ENCODE measurements at places on chromosomes 6 and 20.

GRCh38 chr6:108027056-108027455, 47.5 kb downstream of the OSTM1 start:
- DNase-seq = no peak

- no peak for DNase-seq
Observed at GRCh38 chr6:17250237-17250636, 30.9 kb upstream of the RBM24 start.

DNA sequence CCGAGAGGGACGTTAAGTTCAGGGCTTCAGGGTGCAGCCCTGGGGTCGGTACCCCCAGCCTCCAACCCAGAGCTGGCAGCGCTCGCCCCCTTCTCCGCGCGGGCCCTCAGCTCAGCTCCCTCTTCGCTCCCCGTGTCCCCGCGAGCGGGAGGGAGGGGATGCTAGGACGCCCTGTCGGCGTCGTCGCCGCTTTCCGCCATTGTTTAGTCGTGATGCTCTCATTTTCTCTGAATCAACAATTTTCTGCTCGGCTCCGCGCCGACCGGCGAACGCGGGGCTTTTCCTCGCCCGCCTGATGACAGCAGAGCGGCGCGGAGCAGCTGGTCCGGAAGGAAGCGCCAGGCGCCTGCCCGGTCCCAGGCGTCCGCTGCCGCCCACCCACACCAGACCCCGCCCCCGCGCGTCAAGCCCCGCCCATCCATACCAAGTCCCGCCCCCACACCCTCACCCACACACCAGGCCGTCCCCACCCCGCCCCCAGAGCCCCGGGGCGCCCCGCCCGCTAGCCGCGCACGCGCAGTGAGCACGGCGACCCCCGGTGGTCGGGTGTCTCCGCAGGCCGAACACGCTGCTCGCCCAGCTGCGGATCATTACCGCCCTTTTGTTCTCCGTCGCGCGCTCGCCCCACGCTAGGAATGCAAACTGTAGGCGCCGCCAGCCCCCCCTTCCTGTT, 50.1 kb upstream of the SLC32A1 start:
- DNase-seq = peak; percentile 56

DNA sequence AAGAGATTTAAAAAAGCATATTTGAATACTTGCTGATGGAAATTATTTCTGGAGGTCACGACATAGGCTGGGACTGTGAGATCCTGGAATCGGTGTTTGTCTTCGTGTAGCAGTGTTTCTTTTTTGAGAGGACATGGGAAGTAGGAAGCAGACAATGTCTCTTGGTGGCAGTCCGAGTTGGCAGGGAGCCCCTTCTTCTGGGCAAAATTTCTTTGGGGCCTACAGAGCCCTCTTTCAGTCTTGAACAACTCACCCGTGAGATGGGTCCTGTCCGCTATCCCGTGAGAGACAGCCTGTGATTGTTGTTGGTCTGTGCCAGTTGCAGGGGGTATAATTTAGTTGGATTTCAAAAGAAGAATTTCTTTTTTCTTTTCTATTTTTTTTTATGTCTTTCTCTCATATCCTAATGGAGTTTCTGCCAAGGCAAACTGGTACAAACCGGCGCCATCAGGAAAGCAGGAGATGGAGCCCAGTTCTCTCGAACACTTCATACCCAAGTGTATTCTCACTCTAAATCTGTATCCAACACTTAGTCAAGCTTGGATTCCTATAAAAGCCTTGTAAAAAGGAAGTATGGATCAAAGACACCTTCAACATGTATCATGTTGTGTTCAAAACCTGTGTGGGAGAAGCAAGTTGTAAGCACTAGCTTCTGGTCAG, 785.1 kb downstream of the MAFB start:
- DNase-seq = no peak

DNA sequence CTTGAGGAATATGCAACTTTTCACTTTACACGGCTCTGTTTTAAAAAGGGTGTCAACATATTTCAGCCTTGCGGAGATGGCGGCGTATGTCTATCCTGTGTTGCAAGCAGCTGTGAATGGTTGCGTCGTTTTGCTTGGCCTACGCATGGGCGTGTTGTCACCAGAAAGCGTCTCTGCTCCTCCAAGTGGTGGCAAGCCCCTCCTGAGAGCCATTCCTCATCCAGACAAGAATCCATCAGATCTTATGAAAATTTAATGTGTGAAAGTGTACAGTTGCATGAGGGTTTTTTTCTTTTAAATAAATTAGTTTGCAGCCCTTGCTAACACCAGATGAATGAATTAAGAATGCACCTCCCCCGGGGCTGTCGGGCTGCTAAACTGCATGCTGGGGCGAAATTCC, 114.4 kb downstream of the PHACTR3 start:
- no peak for DNase-seq

- DNase-seq = no peak
Observed at GRCh38 chr6:137765059-137765458, 102.0 kb upstream of the TNFAIP3 start.

- no peak for DNase-seq
Observed at GRCh38 chr6:152154559-152155356, 347.3 kb downstream of the ESR1 start.

DNA sequence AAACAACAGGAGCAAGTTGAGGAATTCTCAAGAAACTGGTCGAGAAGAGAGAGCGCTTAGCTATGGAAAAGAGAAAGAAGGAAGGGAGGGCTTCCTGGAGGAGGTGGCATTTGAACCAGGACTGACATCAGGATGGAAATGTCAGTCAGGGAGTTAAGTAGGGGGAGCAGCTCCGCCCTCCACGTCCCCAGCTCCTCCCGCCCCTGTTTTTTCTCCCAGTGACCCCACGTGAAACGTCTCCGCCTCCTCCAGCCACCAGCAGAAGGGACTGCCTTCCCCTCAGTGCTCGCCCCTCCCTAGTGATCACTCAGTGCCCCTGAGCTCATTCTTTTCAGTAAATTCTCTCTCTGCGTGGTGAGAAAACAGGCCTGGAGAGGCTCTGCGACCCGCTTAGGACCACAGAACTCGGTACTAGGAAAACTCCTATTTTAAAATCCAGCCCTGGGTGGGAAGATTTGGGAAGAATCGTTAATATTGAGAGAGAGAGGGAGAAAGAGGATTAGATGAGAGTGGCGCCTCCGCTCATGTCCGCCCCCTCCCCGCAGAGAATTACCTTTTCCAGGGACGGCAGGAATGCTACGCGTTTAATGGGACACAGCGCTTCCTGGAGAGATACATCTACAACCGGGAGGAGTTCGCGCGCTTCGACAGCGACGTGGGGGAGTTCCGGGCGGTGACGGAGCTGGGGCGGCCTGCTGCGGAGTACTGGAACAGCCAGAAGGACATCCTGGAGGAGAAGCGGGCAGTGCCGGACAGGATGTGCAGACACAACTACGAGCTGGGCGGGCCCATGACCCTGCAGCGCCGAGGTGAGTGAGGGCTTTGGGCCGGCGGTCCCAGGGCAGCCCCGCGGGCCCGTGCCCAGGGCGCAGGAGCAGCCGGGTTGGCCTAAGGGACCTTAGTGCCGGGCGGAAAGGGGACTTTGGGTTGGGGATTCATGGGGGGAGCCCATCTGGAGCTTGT, 4.6 kb downstream of the HLA-DPB1 start:
- no peak for DNase-seq

- DNase-seq = no peak
Observed at GRCh38 chr20:62764156-62764935, 31.9 kb upstream of the MRGBP start.

GRCh38 chr6:154341871-154342270, 14.7 kb downstream of the IPCEF1 start:
- no peak for DNase-seq

- DNase-seq = no peak
Observed at GRCh38 chr20:35014537-35014936, 58.9 kb downstream of the MYH7B start.

- DNase-seq = no peak
Observed at GRCh38 chr6:108492131-108492766, 68.5 kb upstream of the FOXO3 start.

- DNase-seq = no peak
Observed at GRCh38 chr6:157216570-157216969, 106.7 kb downstream of the TMEM242 start.

DNA sequence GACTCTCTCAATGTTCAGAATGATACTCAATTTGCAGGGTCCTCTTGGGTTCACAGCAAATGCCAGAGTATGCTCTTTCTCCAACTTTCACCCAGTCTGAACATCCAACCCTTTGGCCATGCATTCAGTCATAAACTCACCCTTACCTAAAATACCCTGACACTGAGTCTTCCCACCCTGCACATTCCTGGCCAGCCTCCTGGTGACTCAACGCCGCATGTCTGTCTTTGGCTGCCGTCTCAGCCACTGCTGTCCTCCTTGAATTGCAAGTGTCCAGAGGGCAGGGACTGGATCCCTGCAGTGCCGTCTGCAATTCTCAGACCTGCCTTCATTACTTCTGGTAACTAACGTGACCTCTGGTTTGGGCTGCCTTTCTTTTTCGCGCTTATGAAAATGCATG, 593.4 kb downstream of the QKI start:
- no peak for DNase-seq

DNA sequence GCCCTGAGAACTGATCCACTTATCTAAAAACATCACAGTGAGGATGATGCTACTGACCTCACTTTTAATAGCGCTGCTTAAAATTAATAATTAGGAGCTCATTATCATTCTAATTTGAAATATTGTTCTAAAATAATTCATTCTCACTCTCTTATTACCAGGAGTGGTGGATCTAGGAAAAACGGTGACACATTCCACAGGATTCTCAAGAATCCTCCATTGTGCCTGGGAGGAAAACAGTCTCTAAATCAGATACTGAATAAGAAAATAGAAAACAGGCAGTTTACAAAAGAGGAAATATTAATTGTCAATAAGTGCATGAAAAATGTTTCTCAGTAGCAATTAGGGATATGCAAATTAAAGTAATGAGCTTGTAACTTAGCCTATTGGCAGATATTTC, 187.4 kb downstream of the TENT5A start:
- DNase-seq = no peak

- DNase-seq = no peak
Observed at GRCh38 chr6:142851601-142852000, 93.4 kb downstream of the HIVEP2 start.

DNA sequence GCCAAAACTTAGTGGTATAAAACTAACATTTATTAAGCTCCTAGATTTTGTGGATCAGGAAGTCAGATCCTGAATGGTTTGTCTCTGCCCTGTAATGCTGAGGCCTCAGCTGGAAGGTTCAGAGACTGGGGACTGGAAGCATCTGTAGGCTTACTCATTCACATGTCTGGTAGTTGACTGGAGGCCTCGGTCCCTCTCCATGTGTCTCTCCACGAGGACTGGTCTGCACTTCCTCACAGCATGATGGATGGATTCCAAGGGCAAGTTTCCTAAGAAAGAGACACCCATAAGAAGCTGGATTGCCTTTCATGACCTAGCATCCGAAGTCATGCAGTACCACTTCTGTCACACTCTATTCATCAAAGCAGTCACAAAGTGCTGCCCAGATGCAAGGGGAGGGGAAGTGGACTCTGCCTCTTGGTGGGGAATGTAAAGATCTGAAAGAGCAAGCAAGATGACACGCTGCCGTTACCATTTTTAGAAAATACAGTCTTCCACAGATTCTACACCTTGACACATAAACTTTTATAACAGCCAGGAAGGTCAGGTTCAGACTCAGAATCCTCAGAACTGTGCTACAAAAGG, 17.2 kb upstream of the MDGA1 start:
- DNase-seq = no peak

DNA sequence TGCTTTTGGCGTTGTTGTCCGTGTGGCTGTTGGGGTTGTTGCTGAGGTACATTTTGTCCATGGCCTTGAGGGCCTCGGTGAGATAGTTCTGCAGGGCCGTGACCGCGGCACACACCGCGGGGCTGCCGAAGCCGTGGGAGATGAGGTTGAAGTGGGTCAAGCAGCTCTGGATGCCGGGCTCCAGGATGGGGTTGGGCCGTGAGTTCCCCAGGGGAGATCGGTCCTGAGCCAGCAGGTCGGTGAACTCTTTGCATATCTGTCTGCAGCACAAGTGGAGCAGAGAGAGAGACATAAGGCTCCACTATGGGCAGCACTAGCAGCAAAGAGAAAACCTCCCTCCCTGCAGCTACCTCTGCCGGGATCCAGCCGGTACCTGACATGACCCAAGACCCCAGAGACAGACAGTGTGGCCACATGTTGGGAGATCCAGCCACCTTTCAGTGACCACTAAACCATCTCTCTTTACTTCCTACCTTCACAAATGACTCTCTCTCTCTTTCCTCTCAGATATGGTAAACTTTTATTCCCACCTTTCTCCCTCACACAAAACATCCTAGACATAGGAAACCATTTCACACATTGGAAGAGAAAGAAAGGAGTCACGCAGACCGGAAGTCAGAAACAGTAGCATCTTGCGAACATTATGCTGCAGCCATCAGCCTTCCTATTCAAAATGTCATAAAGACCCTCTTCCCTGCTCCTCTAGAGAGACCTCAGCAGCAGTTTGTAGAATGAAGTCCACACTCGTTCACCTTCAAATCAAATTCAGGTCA, 16.2 kb downstream of the TFAP2A start:
- DNase-seq = no peak

GRCh38 chr6:131096786-131097185, 33.7 kb upstream of the EPB41L2 start:
- no peak for DNase-seq

- DNase-seq = no peak
Observed at GRCh38 chr6:139058029-139058428, 29.5 kb downstream of the ABRACL start.

DNA sequence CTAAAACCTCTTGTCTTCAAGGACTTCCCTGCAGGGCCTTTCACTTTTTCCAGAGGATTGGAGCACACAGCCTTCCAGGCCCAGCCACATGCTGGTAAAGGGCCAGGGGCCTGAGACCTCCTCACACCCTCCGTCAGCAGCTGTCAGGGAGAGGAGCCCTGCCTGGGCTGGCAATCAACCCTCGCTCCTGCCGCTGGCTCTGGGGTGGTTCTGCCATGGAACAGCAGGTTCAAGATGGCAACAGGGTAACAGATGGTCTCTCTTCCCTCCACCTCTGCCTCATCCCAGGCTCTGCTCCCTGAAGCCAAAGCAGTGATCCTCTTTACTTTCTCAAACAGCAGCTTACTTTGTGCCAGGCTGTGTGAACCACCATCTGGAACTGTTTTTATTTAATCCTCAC, 23.8 kb downstream of the PCNA start:
- DNase-seq = no peak

DNA sequence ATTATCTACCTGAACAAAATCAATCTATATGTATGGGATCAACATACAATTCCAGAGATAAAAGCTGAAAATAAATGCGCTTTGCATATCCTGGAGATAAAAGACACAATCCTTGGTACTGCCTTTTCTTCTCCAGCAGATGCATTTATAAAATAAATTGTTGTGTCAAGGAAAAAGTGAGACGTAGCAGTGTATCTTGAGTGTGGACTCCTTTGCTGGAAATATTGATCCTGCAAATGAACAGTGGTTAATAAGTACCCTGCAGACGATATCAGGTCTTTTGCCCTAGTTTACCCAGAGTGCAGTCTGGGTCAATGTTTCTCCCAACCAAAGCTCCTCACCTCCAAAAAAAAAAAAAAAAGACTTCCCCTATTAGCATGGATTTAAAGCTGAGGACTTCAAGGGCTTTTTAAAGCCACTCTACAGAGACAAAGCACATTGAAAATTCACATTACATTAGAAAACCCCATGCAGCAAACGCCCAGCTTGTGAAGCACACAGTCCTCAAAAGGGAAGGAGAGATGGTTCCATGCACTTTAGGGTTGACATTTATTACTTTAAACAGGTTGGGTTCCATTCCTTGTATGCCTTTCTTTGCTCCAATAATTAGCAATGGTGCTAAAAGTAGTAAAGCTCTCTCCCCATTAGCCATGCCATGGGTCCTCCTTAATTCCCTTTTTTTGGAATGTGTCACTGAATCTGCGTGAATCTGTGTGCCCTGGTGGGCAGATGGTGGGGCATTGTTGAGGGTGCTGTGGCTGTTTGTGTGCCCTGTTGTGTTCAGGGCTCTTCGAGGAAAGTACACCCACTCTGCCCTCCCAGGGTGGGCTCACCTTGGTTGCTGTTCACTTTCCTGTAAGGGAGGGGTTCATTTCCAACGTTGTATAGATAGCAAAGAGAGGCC, 21.1 kb downstream of the FOXA2 start:
- no peak for DNase-seq

All from stimulated activated CD4-positive, alpha-beta T cell treated with anti-CD3 and anti-CD28 coated beads, Interleukin-12 subunit alpha, Interleukin-12 subunit beta, amount 100 ng/mL, for 48 hours (primary cell).